ENCODE measurements at places on chromosomes 3 and 15.

DNA sequence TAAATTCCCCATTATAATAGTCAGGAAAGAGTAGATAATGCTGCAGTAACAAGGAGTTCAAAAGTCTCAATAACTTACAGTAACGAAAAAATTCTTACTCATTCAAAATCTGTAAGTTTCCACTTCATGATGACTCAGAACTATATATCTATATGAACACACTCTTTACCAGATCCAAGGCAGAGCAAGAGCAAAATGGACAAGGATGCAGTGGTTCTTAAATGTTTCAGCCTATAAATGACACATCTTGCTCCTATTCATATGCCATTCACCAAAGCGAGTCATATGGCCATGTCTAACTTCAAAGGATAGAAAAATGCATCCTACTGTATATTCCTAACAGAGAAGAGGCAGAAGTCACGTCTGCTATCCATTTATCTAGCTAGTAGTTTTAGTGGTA, 787.7 kb downstream of the NAALADL2 start:
- peak; percentile 31 for DNase-seq

GRCh38 chr3:122148941-122149627, 34.4 kb upstream of the CASR start:
- no peak for DNase-seq

DNA sequence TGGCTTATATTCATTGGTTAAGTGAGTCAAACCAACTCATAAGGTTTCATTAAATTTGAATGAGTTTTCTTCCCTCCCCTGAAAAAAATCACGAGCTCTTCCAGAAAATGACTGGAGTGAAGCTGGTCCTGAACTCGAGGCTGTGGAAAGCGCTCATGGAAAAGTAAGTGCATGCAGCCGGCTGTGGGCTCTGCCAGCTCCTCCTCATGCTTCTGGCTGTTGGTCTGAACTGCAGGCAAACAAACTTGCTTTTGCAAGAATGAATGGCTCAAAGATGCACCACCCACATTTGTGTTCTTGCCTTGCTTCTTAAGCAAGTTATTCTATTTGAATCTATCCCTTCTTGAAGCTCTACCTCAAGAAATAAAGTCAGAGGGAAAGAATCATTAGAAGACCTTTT, 6.2 kb downstream of the ETV5 start:
- DNase-seq: no peak

GRCh38 chr3:6806991-6807390, 53.9 kb upstream of the GRM7 start:
- peak; percentile 41 for DNase-seq

GRCh38 chr3:86793786-86794185, 197.2 kb downstream of the VGLL3 start:
- DNase-seq: peak; percentile 97

DNA sequence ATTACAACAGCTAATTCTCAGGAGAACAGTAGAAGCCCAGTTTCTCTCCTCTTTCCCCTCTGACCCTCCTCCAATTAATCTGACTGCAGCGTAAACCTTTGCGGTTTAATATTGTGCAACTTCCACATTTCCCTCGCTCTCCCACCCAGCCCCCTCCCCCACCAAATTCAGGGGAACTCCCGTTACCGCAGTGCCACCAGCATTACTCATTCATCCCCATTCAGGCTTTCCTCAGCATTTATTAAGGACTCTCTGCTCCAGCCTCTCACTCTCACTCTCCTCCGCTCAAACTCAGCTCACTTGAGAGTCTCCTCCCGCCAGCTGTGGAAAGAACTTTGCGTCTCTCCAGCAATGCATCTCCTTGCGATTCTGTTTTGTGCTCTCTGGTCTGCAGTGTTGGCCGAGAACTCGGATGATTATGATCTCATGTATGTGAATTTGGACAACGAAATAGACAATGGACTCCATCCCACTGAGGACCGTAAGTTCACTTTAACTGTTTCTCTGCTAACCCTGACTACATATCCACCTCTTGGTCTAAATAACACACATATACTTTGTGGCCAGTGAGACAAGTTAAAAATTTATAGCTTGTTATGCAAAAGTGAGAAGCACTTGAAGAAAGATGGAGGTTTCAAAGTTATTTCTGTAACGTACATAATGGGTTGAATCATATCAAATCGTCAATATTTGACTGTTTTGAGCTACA, at the start of gene PTX3:
PTX3 (plus strand) TSS at position 268 of the 709 bp plus-strand sequence; CDS start at position 352, 84 bp downstream.
- DNase-seq: peak; percentile 94

- DNase-seq: no peak
Observed at GRCh38 chr3:140943781-140944552, 2.3 kb downstream of the SLC25A36 start.

DNA sequence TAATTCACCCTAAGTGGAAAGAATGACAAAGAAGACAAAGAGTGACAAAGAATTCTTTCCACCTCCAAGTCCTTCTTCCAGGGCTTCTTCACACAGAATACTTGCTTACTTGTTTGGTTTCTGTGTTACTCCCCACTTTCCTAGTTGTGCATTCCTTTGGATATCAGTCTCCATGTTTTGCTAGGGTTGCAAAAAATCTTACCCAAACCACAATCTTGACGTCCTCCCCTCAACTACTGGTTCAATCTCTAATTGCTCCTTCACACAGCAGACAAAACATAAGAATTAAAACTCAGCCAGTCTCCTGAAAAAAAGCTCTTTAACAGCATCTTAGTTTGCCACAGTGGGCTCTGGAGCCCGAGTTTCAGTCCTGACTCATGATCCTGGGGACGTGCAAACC, 297.6 kb upstream of the CHRNA7 start:
- peak; percentile 51 for DNase-seq

DNA sequence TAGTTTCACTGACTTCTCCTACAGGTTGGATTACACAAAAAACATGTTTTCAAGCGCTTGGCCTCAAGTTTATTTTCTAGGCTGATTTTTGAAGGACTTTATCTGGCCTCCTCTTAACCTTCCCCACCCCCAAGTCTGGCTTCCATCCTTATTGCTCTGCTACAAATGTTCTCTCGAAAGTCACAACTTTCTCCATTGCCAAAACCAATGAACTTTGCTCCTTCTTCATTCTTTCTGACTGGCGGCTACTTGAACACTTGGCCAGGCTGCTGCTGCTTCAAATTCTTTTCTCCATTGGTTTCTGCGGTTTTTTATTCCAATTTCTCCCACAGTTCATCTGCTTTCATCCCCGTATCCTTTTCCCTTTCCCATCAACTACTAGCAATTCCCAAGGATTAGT, 106.6 kb downstream of the TOP2B start:
- peak; percentile 79 for DNase-seq

GRCh38 chr3:189232790-189233189, 61.0 kb downstream of the TPRG1 start:
- no peak for DNase-seq

- no peak for DNase-seq
Observed at GRCh38 chr3:68743521-68743920, 188.8 kb downstream of the TAFA4 start.

DNA sequence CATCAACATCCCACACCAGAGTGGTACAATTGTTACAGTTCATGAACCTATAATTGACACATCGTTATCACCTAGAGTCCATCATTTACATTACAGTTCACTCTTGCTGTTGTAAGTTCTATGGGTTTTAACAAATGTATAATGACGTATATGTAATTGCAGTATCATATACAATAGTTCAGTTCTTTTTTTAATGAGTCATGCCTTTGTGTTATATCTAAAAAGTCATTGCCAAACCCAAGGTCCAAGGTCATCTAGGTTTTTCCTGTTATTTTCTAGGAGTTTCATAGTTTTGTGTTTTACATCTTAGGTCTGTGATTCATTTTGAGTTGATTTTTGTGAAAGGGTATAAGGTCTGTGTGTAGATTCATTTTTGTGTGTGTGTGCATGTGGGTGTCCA, 160.9 kb upstream of the GALNT15 start:
- DNase-seq: peak; percentile 65

DNA sequence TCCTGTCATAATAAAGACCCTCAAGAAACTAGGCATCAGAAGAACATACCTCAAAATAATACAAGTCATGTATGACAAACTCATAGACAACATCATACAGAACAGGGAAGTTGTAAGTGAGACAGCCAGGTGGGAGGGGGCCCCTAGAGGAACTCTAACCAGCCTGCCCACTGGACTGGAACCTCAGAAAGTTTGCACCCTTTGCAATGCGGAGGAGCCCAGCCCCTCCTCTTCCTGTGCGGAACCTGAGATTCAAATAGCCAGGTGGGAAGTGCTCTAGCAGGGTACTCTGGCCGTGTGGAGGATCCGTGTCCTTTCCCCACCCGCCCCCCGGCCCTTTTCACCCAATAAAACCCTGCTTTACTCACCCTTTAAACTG, 387.0 kb upstream of the CBLB start:
- DNase-seq: no peak

- DNase-seq: no peak
Observed at GRCh38 chr15:25797936-25798901, 64.9 kb downstream of the ATP10A start.

GRCh38 chr3:22923711-22924110, 279.4 kb upstream of the UBE2E2 start:
- DNase-seq: no peak

- DNase-seq: peak; percentile 62
Observed at GRCh38 chr3:34260271-34261000, 462.0 kb downstream of the PDCD6IP start.

DNA sequence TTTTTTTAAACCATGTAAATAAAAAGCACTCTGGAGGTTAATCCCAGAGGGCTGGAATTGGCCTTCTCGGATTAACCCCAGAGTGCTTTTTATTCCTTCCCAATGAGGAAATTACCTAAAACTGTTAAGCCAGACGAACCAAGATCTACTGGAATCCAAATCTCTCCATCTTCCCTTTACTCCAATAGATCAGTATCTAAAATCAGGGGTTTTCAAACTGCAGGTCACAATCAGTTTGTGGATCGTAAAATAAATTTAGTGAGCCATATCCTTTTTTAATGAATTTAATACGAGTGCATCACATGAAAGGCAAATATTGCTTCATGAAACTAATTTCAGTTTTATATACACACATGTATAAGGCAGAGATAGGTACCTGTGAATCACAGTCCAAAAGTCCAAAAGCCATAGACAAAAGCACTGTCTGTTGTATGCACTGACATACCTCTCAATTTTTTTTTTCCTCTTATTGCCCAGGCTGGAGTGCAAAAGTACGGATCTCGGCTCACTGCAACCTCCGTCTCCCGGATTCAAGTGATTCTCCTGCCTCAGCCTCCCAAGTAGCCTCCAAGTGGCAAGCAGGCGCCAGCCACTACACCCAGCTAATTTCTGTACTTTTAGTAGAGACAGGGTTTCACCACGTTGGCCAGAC, 61.3 kb downstream of the TBL1XR1 start:
- no peak for DNase-seq

DNA sequence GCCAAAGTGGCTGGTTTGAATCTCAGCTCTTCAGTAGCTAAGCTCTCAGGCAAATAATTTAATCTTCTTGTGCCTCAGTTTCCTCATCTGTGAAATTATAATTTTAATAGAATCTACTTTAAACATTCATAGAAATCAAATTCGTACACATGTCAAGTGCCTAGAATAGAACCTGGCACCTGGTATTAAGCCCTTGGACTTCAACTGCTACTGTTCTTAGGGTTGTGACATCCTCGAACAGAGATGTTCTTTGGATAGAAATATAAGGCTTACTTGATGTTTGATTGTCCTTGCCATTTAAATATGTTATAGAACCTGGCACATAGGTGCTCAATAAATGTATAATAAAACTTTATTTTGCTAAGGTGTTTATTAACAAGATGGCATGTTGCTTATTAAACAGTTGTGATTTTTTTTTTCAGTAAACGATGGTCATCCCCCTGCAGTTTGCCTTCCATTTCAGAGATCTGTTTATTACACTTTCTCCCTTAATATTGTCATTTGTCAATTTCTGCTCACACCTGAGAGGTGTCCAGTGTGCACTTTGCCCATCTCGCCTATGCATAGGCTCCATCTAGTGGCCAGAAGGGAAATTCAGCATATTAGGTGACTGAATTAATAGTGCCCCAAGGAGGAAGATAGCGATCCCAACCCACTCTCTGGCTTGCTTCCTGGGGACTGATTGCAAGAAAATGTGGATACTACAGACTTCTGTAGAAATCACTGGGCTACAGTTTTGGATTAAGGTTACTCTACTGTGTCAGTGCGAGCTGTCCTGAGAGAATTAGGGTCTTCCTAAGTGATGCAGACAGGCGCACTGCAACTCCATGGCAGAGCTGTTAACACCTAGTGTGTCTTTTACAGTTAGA, 10.7 kb downstream of the IGF1R start:
- DNase-seq: peak; percentile 52

DNA sequence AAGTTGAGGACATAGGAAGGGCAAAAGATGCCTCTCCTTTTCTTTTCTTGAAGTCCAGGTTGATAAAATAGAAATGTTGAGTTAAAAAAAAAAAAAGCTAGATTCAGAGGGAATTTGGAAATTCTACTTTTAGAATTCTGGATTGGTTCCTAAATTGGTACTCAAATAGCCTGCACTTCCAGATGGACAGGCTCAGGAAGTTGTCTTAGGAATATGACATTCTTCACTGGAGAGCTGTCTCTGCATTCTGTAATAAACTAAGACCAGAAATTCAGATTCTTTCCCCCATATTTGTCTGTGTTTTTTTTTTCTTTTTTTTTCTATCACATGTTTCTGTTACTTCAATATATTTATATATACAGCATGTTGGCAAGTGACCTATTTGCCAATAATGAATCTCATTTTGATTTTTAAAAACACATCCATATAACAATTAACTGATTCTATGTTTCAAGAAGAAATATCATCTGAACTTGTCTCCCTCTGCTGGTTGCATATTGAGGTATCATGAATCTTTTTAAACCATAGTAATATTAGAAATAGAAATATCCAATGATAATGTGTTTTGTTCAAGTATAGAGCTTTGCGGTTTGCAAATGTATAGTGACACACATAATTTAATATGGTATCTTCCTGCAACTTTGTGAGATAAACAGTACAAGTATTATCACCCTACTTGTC, 8.5 kb upstream of the LSAMP start:
- DNase-seq: peak; percentile 33

DNA sequence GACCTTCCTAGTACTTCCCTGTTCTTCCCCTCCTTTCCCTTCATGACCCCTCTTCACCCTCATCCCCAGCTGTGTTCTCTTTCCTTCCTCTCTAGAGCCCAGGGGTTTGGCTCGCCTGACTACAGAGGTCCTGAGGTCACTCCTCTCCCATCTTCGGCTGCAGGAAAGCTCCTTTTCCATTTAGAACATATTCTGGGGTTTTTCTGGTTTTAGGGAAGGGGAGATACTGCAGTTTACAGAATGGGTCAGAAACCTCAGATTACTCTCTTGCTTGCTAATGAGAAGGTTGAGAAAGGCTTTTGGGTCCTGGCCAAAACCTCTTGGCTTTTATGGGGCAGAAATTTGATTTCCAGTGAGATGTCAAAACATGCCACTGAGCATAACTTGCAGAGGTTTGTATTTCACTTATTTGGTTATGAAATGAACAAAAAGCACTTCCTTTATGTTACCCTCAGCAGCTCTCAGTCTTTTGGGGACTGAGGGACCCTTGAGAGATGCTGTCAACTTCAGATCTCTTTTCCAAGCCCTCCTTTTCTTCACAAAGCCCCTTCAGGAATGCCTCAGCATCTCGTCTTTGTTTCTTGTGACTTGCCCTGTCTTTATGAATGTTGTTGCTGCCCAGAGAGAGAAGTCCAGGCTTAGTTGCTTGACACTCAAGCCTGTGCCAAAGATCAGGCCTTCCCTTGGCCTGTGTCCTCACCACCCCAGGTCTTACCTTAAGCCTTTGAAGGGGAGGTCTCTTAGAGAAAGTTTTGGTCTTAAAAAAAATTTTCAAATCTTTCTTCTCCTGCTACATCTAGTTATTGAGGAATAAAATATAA, 121.7 kb upstream of the TPM1 start:
- DNase-seq: peak; percentile 78

GRCh38 chr15:42080186-42080918, 14.0 kb downstream of the PLA2G4D start:
- DNase-seq: no peak

GRCh38 chr3:23723930-23724329, 81.8 kb upstream of the UBE2E1 start:
- no peak for DNase-seq

GRCh38 chr3:116444115-116444747, 1.1 kb downstream of the LSAMP start:
- DNase-seq: peak; percentile 29

All from fibroblast of skin of right biceps (primary cell).